ENCODE measurements at places on chromosomes 1 and 21.

- DNase-seq: no peak
These were observed 52.8 kb upstream of the EDN2 start for GRCh38 chr1:41537251-41537650.

DNA sequence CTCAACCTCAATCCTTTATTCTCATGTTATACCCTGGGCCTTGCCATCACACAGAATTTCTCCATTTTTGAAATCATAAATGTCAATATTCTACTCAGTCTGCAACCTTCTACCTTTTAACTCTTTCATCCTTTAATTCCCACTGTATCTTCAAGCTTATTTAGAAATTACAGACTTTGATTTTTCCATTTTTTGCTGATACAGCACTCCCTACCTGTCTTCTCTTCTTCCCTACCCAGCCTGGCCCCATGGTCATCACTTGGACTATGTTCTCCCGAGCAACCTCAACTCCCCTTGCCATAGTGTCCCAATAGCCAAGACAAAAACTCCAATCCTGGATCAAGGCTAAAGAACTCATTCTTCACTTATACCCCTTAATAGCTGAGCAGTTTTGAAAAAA, 14.6 kb downstream of the WARS2 start:
- no peak for DNase-seq

- no peak for DNase-seq
These were observed 329.5 kb upstream of the DUSP10 start for GRCh38 chr1:222071387-222071786.

- DNase-seq: no peak
These were observed 12.4 kb downstream of the SELL start for GRCh38 chr1:169698976-169699375.

DNA sequence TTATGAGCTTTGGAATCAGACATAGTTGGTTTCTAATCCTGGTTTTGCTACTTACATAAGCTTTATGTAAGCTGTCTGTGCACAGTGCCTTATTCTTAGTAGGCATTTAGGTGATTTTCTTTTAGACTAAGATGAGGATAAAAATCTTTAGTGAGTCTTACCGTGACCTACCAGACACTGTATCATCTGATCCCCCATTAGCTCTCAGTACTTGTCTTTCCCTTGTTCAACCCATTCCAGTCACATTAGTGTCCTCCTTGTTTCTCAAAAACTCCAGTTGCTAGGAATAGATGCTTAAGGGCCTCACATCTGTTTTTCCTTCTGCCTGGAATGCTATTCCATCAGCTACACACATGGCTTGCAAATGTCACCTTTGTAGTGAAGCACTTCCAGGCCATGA, 18.8 kb downstream of the PPP1R12B start:
- DNase-seq: no peak

DNA sequence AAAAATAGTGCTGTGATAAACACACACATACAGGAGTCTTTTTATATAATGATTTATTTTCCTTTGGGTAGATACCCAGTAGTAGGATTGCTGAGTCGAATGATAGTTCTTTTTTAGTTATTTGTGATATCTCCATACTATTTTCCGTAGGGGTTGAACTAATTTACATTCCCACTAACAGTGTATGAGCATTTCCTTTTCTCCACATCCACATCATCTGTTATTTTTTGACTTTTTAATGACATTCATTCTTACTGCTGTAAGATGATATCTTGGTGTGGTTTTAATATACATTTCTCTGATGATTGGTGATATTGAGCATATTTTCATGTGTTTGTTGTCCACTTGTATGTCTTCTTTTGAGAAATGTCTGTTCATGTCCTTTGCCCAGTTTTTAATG, 78.3 kb downstream of the NIBAN1 start:
- no peak for DNase-seq

- DNase-seq: no peak
These were observed 60.8 kb downstream of the ZNF684 start for GRCh38 chr1:40592107-40592803.

All from liver (tissue), 10 donors.